ENCODE measurements at places on chromosomes 13 and 19.

- no peak for DNase-seq
Measured at GRCh38 chr19:17095141-17095919, 19.8 kb downstream of the MYO9B start.

DNA sequence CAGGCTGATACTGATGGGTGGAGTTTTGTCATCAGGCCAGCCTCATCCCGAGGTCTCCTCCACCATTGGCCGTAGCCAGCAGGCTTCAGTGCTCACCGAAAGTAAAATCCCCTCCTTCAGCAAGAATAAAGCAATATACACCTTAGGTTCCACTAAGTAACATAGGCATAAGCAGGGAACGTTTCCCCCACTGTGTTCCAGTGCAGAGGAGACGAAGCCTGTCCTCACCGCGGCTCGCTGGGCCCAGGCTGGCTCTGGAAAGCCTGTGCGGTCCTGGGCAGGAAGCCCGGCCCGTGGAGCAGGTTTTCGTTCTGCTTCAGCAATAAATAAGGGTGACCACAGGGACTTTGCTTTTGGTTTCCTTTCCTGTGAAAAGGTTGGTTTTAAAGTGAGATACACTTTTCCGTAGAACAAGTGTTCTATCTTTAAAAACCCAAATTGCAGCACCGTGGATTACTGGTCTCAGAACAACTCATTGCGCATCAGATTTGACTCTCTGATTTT is 16.3 kb upstream of the TEX29 start:
- no peak for DNase-seq

GRCh38 chr19:31070146-31071065 is 278.8 kb downstream of the TSHZ3 start:
- peak; percentile 52 for DNase-seq

- no peak for DNase-seq
Measured at GRCh38 chr13:21235174-21235573, 58.7 kb downstream of the MRPL57 start.

DNA sequence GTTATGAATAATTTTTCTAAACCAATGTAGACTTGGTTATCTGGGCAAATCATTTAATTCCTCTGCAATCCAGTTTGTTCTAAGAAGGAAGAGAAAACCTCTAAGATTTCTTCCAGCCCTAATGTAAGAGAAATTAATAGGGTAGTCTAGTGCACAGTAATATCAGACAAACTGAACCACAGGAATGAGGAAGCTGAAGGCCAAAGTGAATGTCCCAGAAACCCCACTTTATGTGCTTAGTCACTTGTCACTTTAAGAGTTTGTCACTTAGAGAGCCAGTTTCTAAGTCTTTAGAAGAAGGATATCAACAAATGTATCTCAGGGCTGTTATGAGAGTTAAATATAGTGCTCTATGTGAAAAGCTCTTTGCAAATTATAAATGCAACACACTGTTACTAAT is 750.6 kb downstream of the DIAPH3 start:
- no peak for DNase-seq

DNA sequence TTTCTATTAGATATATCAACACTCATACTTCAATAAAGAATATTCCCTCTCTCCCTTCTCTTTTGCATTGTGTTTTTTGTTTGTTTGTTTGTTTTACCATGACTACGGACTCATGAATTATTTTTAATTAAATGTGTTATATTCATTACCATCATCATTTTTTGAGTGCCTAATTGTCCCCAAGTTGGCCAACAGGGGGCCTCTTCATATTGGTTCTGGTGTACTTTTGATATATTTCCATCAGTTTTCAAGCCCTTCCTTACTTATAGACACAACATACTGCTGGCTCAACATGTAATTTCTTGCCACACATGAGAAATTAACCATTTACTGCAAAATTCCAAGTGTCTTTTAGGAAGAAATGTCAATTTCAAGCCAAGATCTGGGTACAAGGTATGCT is 54.5 kb upstream of the GPC6 start:
- DNase-seq = no peak

DNA sequence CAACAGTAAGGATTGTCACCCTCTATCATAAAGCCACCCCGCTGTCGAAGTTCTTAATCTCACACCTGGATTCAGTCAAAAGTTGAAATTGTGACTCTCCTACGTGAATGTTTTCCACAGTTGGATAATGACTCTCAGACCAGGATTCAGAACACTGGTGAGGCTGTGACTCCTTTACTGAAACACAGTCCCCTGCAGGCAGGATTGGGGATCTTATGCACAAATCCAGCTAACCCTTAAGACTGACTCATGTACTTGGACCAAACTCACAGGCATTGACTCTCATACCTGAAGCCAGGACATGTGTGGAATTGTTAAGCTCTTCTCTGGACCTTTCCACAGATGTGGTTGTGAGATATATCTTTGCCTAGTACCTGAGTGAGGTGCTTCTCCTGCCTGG is 46.8 kb downstream of the ZNF85 start:
- DNase-seq = no peak

DNA sequence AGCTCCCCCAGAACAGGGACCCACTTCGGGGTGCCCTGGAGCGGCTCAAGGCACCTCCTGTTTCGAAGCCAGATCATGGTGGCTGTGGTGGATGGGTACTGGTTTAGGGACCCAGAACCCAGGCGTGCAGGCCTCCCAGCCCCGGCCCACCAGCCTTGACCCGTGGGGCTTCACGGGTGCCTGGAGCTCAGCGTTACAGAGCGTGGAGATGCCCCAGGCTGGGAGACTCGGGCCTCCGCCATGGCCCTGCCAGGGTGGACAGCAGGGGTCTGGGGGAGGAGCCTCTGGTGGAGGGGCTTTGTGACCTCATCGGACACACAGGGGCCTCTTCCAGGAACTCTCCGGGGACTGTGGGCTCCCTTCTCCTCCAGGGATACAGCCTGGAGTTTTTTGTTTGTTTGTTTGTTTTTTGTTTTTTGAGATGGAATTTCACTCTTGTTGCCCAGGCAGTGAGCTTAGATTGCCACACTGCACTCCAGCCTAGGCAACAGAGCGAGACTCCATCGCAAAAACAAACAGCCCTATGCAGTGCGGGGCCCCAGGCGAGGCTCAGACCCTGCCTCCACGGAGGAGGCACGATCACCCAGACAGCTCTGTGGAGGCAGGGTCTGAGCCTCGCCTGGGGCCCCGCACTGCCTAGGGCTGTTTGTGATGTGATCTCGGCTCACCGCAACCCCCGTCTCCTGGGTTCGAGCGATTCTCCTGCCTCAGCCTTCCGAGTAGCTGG is at the start of gene GARIN5B:
TSS of gene GARIN5B (minus strand) at position 271 of the 727 bp plus-strand sequence. CDS start at position 77, 194 bp downstream.
- no peak for DNase-seq

GRCh38 chr19:6802336-6803035 is 30.0 kb downstream of the VAV1 start:
- no peak for DNase-seq

GRCh38 chr13:45473627-45474026 is 8.9 kb downstream of the COG3 start:
- DNase-seq = no peak

GRCh38 chr19:1864480-1865171 is 1.2 kb upstream of the KLF16 start:
- peak; percentile 76 for DNase-seq

- no peak for DNase-seq
Measured at GRCh38 chr13:99386911-99387788, 80.0 kb upstream of the GPR183 start.

DNA sequence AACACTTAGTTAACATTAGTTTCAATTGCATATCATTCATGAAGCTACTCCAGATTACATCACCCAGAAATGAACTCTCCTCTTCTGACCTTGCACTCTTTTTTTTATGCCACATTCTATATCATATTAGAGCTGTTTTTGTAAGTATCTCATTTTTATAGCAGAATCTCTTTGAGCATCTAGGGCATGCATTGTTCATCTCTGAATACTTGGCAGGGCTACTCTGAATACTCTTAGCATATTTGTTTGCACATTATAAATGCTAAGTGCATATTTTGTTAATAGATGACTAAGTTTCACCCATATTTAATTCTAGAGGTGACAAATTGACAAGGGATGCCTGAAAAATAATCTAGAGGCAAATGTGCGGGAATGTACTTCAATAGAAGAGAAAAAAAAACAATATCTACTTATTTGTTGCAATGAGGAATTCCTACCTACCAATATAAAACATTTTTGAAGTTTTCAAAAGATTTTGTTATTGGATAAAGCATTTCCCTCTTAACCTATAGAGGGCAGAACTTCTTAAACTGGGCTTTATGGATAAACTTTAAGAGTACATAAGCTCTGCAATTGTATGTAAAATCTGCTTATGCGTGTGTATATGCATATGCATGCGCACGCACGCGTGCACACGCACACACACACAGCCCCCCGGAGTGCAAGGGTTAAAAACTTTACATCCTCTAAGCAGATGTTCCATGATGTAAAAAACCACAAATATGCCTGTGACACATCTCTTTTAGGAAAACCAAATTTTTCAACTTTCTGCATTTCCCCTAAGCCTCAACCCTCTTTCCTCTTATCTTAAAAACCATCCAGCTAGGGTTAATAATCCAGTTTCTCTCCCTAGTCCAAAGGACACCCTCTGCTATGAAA is 73.0 kb upstream of the OXGR1 start:
- peak; percentile 4 for DNase-seq

- DNase-seq = no peak
Measured at GRCh38 chr13:94784066-94784465, 71.7 kb upstream of the SOX21 start.
